CD4-positive, alpha-beta T cell treated with Interferon gamma for 1 hour (primary cell): ENCODE measurements at places on chromosomes 12 and 14.

DNA sequence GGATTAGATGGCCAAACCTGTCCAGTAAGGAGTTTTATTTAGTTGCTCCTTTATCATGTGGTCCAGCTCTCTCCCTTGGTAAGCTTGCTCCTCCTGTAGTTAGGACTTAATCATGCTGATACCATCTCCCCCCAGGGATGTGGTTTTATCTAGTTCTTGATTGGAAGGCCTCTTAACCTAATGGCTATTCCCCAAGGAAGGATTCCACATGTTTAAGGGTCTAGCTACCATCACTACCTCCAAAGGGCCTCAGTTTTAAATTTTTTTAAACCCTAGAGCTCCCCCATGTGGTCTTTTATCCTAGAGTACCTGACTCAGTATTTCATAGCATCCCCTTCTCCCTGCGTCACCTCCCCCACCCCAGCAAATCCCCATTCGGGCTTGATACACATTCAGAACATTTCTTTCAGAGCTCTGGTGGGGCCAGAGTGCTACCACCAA is 22.5 kb downstream of the MAP3K12 start:
- DNase-seq, result no peak

DNA sequence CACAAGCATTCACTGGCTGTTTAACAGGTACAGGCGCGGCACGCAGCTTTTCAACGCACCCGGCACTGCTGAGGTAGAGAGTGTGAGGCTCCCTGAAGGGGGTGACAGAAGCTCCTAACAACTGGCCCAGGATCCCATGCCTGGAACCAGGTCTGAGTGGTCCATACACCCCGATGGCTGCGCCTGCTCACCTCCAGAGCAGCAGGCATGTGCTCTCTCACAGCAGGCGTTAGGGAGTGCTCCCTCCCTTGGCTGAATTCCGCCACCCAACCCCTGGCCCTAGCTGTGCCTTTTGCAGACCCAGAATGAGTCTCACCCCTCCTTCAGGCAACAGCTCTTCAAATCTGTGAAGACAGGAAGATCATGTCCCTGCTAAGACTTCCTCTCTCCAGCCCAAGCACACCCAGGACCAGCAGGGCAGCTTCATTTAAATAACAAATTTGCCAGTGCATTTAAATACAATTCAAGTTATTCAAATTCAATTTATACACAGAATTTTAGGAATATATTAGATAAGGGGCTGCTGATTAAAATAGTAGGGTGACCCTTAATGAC is 86.0 kb downstream of the SETD3 start:
- no peak for DNase-seq

DNA sequence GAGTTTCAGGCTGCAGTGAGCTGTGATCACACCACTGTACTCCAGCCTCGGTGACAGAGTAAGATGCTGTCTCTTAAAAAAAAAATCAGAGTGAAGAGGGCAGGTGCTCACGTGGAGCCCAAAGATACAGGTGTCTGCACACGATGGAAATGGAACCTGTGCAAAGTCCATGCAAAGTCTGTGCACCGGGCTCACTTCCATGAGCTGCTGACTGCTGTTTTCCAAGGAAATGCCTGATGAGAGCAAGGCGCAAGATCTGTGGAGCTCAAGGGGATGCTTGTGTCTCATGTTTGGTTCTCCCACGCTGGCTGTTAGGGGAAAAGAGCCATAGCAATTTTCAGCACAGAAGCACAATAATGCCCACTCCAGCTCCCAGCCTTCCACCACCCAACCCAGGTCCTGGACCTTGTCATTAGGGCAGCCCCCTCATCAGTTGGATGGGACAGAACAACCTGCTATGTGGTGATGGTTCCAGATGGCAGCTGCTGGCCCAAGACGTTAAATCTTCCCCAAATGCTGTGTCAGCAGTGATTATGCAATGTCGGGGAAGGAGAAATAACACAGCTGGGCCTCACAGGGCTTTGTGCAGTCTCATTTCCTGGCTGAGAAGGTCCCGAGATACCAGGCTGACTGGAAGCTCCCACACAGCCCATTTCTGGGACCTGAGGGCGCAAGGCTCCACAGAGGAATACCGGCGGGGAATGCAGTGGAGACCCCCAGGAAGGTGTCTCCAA is 27.9 kb upstream of the DICER1 start:
- peak; percentile 58 for DNase-seq

GRCh38 chr14:36065831-36066230 is 110.7 kb downstream of the PTCSC3 start:
- no peak for DNase-seq

- DNase-seq, result peak; percentile 69
Observed at GRCh38 chr12:104605685-104606084, 148.9 kb downstream of the CHST11 start.

DNA sequence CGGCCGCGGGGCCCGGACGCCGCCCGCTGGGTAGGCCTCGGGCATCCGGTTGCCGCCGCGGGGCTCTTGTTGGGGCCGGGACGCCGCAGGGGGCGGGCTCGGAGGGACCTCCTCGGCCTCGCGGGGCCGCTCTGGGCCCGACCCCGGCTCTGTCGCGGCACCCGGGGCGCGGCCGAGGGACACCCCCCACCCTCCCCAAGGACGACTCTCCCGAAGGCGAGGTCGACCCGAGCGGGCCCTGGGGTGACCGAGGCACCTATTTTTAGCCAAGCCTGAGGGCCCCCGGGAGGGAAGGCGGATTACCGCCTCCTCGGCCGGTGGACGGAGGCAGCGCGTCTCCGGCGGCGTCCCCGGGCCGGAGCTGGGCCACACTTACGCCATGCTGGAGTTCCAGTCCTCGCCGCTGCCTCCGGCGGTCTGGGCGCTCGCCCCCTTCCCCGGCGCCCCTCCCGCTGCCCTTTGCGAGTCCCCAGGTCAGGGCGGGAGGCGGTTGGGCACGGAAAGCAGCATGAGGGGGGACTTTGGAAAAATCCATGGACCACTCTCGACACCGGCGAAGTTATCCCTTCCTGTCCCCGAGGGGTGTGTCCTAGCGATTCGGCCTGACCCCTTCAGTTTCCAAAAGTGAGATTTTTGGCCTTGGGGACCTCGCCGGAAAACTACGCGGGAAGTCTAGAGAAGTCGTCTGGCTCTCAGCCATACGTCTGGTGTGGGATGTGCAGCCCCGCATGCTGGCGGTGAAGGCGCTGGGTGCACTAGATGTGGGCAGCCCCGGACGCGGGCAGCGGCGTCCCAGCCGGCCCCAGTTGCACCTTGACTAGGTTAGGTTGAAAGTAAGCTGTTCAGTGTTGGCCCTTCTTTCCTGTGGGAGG is 699 bp downstream of the KTN1 start:
- DNase-seq, result peak; percentile 56

DNA sequence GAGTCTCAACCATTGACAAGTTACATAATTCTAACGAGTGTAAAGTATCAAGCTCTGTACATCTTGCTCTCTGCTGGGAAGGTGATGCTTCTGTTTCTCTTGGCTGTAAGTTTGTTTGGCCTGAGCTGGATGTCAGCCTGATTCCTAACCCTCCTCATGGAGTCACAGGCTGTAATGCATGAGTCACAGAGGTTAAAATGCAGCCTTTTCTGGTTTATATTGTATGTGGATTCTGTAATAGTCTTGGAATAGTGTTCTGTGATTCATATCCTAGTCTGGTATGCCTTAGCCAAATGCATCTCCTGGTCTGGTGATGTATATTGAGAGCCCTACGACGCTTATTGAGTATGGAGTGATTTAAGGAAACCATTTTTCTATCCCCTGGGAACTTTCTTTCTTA is 104.5 kb upstream of the FRMD6 start:
- DNase-seq, result no peak

DNA sequence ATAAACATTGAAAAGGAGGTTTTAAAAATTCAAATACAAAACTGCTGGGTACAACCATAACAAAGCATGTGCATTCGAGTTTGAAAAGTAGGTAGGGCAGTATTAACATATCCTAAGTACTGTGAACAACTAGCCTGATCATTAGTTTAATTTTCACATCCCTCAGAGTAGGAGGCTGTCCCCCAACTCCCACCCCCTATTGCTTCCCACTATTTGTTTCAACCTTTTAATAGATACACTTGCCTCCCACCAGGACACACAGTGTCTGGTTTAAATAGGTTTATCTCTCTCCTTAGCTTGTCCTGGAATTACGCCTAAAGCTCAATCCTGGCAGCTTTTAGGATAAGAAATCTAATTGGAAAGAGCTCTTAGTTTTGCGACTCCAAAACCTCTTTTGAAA is 2.1 kb downstream of the TAOK3 start:
- no peak for DNase-seq

DNA sequence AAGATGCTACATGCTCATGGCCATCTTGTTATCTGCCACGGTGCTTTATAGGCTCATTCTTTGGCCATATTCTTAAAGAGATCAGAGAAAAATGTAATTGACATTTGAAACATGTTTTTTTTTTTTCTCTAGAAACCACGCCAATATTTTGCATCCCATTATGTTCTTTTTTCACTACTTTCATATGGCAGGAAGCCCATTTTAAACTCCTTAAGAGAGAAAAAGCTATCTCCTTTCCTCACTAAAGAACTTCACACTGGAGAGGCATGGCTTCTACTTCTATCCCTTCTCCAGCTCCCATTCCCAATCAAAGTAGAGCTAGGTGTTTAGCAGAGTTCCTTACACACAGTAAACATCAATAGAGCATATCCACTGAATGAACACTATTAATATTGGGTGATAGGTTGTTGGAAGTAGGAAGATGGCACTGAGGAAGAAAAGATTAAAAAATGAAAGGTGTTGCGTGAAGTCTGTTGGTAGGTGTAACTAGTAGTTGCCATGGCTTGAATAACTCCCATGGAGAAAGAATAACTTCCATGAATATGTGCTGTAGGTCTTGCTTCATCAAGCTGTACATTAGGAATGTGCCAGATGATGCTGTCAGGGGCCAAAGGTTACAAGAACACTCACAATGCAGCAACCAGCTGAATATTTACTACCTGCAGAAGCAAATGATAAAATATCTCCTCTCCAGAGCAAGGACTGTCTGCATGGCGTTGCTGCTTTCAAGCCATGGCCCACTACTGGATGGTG is 178.8 kb downstream of the STXBP6 start:
- DNase-seq, result no peak

- DNase-seq, result no peak
Observed at GRCh38 chr14:92967346-92967926, 44.5 kb downstream of the CHGA start.

DNA sequence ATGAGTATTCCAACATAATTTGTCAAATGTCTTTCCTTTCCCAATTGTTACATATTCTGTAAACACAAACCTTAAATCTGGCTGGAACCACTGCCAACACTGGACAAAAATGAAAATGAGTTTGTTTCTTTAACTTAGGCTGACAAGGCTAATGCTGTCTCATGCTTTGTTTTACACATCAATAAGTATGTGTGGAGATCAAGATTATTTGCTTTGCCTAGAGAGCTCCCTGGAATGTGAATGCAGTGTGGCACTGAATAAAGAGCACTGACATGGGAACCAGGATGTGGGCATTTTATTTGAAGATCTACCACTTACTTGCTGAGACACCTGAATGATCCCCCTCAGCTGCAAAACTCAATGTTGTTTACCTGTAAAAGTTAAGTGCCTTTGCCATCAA is 61.7 kb downstream of the RALGAPA1 start:
- no peak for DNase-seq

DNA sequence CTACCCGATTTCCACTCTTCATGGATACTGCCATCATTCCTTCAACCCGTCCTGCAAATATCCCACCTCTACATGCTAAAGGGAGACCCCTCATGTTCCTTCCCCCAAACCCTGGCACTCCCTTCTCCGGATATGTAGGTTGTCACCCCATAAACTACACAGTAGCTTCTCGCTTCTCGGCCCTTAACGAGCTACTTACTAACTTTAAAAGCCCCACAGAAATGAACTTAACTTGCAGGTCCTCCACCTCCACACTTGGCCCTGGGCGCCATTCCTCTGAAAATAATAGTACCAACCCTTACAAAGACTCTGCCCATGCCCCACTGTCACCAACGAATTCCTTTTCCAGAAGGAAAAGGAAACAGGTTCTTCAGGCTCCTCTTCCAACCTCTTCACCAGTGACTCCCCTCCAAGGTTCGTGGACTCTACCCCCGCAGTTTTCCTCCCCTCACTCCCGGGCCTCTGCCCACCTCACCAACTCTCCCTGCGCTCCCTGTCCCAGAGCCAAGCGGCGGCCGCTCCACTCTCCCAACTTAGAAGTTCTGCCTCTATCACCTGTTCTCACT is 1.2 kb downstream of the SPPL3 start:
- no peak for DNase-seq

- DNase-seq, result no peak
Observed at GRCh38 chr14:96136371-96137005, 68.2 kb upstream of the BDKRB2 start.

DNA sequence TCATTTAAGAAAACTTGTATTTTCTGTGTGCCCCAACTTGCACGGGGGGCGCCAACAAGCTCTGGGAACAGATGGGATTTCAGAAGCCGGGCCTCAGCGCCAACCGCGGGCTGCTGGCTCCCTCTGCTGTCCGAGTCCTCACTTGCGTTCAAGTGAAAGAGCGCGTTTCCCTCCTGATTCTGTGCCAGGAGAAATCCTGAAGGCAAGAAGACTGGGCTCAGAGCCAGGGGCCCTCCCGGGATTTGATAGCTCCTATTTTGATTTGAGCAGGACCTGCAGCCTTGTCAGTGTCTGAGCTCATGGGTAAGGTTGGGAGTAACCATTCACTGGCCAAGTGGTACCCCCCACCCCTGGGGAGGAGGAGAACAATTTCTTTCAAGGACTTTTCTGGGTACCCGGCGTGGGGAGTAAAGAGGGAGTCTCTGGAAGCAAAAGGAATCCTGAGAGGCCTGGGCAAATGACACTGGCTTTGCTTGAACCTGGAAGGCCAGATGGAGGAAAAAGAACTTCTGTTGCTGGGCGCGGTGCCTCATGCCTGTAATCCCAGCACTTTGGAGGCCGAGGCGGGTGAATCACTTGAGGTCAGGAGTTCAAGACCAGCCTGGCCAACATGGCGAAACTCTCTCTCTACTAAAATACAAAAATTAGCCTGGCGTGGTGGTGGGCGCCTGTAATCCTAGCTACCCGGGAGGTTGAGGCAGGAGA is 179.0 kb upstream of the RGS6 start:
- DNase-seq, result peak; percentile 53

- no peak for DNase-seq
Observed at GRCh38 chr14:41615011-41615595, 8.4 kb downstream of the LRFN5 start.

GRCh38 chr12:103495469-103496456 is at the start of gene C12orf42:
Gene C12orf42 (minus strand): TSS chr12:103495968. CDS start chr12:103478426, 17,542 bp downstream.
- DNase-seq, result peak; percentile 80

DNA sequence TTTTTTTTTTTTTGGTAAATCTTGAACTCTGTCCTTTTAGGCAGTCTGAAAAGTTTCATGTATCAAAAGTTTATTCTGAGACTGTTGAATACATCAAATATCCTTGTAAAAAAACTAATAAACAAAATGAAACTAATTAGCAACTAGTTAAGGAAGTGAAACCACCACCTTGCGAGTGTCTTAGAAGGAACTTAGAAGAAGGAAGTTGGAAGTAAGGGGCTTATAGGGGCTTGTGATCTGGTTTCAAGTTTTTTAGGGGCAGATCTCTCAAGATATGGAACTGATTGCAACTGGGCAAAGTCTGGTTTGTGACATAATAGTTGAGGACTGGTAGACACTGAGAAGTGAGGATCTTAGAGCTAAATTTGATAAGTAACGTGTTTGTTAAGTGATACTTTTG is 748.8 kb downstream of the C12orf50 start:
- DNase-seq, result no peak

GRCh38 chr14:30725763-30726162 is 103.6 kb downstream of the SCFD1 start:
- DNase-seq, result no peak
